Stimulated activated CD8-positive, alpha-beta memory T cell treated with anti-CD3 and anti-CD28 coated beads, Interleukin-4, amount 100 ng/mL, for 1 hour (primary cell): ENCODE measurements at places on chromosomes 11 and 22.

DNA sequence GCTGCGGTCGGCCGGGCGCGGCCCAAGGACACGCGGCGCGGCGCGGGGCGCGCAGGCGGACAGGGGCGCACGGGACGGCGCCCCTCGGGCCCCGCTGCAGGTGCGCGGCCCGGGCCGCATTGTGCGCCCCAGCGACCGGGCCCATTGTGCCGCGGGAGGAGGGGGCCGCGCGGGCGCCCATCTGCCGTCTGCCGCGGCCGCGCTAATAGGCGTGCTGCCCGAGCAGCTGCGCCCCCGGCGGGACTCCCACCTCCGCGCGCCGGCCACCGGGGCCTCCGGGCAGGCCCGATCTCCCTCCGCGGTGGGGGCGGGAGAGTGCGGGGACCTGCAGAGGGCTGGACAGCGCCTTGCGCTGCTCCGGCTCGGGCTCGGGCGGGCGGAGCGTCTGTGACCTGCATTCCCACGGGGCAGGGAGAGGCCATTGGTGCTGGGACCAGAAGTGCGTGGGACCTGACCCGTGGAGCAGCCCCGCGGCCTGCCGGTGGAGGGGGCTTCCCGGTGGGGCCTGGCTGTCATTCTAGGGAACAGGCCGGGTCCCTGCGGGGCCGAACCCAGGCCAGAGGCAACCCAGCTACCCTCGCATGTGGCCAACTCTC is 933 bp downstream of the BRSK2 start:
- DNase-seq: no peak

DNA sequence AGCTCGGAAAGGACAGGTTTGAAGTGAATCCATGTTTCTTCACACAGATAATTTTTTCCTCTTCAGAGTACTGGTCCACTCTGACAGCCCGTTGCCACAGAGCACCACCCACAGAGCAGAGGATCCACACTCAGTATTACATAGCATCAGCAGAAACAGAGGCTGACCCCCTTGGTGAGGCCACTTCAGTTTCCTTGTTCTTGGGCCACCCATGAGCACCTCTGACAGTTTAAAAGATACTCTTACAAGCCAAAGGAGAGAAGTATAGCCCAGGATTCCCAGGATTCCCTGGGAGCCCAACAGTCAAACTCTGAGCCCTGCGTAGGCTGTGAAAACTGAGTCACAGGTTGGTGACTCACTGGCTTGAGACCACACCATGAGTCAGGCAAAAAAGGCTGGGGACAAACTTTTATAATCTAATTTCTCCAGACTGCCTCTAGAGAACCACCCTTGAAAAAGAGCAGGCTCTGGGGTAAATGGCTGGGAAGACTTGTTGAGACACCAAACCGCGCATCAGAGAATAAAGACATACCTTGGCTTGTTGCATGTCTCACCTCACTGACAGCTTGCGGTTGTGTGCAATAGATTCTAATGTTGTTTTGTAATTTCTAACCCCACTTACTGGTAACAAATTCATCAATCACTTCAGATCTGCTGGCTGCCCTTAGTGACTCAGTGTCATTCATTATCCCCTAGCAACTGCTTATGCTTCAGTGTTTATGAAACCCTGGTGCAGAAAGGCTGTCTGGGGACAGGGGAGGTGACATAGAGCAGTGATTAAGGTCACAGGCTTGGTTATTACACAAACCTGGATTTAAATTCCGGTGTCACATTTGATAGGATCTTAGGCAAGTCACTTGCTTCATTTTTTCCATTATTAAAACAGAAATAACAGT is 56.9 kb upstream of the PRSS23 start:
- DNase-seq: no peak

GRCh38 chr22:43849731-43850130 is 12.6 kb downstream of the SULT4A1 start:
- DNase-seq: no peak

- no peak for DNase-seq
Observed at GRCh38 chr11:47391711-47392432, 13.5 kb upstream of the SPI1 start.

GRCh38 chr22:44941207-44941606 is 68.6 kb downstream of the PHF21B start:
- no peak for DNase-seq

GRCh38 chr22:17479135-17479534 is 84.2 kb upstream of the SLC25A18 start:
- DNase-seq: no peak

- DNase-seq: no peak
Observed at GRCh38 chr22:44143105-44143474, 37.6 kb upstream of the PARVG start.

- no peak for DNase-seq
Observed at GRCh38 chr11:65355776-65356393, 1.3 kb downstream of the TIGD3 start.

GRCh38 chr11:19519912-19520641 is 192.6 kb upstream of the NAV2 start:
- DNase-seq: no peak

- no peak for DNase-seq
Observed at GRCh38 chr11:80388130-80388529, 947.3 kb upstream of the TENM4 start.

DNA sequence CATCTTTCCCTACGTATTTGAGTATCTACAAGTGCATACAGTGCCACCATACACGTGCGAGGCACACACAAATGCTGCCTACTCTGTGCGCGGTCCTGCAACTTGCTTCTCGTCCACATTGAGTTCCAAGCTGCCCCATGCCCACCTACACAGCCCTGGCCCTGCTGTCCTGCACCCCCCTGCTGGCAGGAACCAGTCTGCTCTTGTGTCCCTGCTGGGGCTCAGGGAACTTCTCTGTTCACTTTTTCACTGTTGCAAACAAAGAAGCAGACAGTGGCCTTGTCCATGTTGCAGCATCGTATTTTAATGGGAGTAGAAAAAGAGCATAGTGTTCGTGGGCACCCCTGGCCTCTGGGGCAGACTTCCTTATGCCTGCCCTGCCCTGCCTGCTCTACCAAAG is 14.0 kb downstream of the CPT1A start:
- DNase-seq: no peak

DNA sequence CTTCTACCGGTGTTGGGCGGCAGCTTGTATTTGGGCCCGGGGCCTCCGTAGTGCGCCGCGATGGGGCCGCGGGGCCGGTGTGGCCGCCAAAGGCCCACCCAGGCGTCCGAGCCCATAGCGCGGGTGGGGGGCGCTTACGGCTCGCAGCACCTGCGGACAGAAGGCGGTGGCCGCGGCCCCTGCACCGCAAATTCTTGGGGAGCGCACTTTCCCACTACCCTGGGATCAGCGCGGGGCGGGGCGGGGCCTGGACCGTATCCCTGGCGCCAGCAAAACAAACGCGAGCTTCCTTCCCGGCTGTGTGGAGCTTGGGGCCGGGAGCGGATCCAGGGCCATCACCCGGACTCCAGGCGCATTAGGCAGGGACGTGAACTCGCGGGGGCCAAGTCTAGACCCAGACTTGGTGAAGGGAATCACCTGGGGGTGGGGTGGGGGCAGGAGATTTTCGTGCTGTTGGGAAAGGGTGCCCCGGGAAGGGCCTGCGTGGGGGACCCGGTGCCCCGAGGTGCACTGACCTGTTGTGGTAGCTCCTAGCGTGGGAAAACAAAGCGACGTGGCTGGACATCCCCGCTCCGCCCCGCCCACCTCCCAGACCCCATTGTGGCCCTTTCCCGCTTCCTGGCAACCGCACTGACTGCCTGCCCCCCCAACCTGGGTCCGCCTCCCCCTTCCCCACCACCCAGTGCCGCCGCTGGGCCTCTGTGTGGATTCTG is 2.3 kb upstream of the TYMP start:
- no peak for DNase-seq

DNA sequence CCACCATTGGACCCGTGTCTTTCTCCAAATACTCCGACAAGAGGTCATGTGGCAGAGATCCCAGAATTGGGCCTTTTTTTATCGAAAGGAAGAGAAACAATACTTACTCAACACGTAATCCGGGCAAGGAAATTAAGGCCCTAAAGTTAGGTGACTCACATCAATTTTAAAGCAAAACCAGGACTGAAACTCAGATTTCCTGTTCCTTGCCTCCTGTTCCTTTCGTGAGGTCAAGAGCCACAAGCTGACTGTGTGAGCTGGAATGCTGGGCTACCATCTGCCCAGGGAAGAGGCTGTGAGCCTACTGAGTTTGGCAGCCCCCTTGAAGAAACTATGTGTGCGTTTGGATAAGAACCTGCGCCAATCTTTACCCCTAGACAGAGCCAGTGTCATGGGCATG is 27.1 kb upstream of the MRGPRX2 start:
- no peak for DNase-seq

DNA sequence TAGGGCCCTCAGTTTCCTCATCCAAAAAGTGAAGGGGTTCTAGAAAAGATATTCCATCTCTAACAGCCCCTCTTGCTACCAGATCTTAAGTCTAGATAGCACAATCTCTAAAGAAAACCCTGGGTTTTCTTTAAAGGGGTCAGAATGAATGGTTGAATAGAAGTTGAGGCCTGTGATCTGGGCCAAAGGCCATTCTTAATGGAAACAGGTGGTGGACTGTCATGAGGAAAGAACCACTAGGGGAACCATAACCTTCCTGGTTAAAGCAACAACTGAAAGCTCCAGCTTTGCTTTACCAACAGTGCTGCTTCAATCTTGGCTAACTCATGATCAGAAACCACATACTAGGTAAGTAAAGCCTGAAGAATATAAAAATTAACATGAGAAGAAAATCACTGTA is 1.8 kb downstream of the CELF1 start:
- no peak for DNase-seq

- DNase-seq: no peak
Observed at GRCh38 chr11:130551388-130551787, 102.9 kb downstream of the ADAMTS15 start.

DNA sequence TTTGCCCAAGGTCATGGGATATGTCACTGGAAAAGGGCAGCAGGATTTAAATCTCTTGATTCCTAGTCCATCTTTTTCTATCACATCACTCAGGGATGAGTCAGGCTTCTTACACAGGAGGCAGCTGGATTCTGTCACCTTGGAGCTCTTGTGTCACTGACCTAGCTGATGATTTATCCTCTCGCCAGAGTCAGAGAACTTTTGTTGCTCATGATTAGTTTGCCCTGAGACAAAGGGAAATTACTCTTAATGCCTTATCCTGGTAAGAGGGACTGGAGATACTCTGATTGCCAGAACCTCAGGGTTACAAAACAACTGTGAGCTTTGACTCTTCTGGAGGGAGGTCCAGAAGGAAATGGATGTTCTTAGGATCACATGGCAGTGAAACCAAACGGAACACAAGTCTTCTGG is 10.1 kb downstream of the COA4 start:
- no peak for DNase-seq

GRCh38 chr11:61539006-61539405 is 30.5 kb downstream of the LRRC10B start:
- no peak for DNase-seq

DNA sequence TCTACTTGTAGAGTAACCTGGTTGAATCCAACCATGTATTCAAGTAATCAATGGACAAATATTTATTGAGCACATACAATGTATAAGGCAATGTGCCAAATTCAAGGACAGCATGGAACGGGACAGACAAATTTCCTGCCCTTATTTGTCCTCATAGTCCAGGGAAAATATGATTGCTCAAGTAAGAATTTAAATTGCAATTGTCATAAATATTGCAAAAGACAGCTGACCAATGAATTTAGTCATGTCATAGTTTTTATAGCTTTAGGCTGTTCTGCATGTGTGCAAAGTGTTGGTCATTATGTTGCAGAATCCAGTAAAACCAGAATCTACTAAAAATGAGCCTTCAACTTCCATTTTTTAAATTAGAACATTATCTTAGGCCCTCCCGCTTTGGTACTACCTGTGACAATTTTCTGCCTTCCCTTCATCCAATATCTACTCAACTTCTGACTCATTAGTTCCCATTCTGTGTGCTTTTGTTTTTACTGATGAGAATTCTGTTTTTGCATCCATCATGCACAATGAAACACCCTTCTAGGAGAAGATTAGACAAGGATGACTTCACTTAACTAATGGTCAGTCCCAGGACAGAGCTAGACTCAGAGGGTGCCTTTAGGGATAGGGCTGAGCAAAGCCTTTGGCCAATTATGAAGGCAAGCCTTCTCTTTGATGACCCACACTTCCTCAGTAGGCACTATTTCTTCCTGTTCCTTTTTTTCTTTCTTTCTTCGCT is 45.8 kb upstream of the FIBIN start:
- DNase-seq: no peak
